Fibroblast of skin of left biceps (primary cell): ENCODE measurements at places on chromosomes 16 and 17.
A peak's percentile ranks its signal among the peaks of the same experiment; 100 is the strongest.

DNA sequence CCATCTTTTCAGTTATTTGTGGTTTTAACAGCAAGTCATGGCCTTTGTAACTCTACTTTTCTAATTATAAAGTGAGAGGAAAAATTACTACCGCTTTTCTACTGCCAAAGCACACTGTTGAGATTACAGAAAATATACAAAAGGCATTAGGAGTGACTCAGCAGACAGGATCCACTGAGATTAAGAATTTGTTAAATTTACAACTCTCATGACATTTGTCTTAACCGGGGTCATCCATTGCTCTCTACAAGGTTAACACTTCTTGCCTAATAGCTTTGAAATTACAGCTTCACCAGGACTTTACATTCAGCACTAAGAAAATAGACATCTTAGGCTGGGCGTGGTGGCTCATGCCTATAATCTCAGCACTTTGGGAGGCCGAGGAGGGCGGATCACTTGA, 93.4 kb downstream of the SSH2 start:
- DNase-seq = peak; percentile 15

GRCh38 chr17:57966875-57967274, 11.7 kb upstream of the CUEDC1 start:
- no peak for DNase-seq

- no peak for DNase-seq
Observed at GRCh38 chr17:43873091-43873490, 26.1 kb downstream of the CD300LG start.

DNA sequence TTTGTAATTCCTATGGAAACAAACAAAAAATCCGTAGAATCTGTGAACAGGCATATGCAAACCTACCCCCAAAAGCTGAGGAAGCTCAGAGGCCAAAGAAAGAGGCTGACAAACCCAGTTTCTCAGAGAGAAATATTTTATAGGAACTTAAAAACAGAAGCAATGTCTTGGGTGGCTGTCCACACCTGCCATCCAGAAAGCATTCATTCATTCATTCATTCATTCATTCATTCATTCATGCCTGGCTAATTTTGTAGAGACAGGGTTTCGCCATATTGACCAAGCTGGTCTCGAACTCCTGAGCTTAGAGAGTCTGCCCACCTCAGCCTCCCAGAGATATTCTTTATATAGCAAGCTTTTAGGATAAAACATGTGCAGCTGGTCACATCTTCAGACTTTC, 154.3 kb downstream of the MRTFB start:
- no peak for DNase-seq

GRCh38 chr17:21252796-21253645, at the start of gene NATD1:
NATD1 (minus strand) TSS chr17:21253410; CDS start chr17:21253264, 146 bp downstream.
- DNase-seq = peak; percentile 46

GRCh38 chr16:79838496-79839259, 238.1 kb upstream of the MAF start:
- DNase-seq = peak; percentile 54

GRCh38 chr16:11708421-11708820, 34.2 kb downstream of the TXNDC11 start:
- no peak for DNase-seq

- no peak for DNase-seq
Observed at GRCh38 chr17:46038414-46038813, 39.4 kb downstream of the STH start.

DNA sequence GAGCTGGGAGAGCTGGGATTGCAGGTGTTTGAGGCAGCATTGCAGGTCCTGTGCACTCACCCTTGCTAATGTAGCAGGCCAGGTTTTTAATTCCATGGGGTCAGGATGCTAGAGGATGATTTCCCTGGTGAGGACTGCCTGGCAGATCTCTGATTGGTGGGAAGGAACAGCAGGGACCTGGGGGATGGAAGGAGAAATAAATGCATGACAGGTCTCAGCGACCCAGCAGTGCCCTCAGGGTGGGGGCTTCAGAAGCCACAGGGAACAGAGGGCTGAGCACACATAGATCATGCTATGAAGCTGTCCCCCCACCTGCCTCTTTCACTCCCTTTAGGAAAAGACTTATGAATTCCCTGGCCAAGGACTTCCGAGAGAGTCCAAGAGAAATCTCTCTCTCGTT, 255.5 kb upstream of the N4BP1 start:
- no peak for DNase-seq
